GM04503 (cell line): ENCODE measurements at places on chromosomes 12 and 14.
A peak's percentile ranks its signal among the peaks of the same experiment; 100 is the strongest.

DNA sequence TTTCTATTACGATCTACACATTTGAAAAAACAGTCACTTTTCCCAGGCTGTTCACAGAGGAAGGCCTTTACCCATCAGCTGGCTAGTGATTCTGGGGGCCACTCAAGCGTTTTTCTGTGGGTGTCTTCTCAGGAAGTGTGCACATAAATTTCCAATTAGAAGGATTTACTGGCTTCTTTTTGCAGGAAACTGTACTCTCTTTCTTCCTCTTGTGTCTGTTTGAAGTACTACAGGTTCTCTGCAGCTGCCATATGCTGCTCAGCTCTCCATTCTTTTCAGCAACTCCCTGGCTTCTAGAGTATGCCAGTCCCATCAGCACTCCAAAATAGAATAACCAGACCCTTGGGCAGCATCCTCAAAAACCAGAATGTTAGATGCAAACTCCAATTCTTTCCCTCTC is 110.4 kb upstream of the NAV3 start:
- no peak for DNase-seq

- DNase-seq, result no peak
Measured at GRCh38 chr14:99698236-99698635, 14.1 kb downstream of the CYP46A1 start.

DNA sequence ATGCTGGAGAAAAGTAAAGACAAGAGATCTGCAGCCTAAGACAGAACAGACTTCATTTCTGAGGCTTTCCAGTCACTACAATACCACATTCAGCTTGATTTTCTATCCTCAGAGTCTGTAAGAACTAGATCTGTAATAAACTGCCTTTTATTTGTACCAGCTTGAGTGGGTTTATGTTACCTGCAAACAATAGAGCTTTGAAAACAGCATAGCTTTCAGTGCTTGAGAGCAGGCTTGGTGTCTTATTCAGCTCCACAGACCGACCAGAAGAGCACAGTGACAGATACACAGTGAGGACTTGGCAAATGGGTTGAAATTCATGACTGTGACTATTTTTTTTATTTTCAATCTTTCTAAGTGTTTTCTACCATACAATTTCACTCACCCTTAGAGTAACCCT is 207.8 kb upstream of the OTX2 start:
- DNase-seq, result no peak

DNA sequence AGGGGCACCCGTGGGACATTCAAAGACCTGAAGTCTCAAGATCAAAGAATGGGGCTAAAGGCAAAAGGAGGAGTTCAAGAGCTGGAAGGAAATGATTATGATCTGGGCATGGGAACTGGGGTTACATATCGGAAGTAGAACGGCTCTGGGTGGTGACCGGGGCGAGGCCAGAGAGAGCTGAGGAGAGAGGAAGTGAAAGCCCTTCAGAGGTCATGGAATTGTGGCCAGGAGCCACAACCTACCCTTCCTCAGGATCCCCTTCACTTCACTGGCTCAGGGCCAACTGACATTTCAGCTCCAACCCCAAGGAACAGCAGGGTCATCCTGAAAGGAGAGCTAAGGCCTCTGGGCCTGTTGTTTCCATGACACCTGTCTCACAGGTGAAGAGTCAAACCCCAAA is 57.8 kb downstream of the GALNT16 start:
- no peak for DNase-seq

DNA sequence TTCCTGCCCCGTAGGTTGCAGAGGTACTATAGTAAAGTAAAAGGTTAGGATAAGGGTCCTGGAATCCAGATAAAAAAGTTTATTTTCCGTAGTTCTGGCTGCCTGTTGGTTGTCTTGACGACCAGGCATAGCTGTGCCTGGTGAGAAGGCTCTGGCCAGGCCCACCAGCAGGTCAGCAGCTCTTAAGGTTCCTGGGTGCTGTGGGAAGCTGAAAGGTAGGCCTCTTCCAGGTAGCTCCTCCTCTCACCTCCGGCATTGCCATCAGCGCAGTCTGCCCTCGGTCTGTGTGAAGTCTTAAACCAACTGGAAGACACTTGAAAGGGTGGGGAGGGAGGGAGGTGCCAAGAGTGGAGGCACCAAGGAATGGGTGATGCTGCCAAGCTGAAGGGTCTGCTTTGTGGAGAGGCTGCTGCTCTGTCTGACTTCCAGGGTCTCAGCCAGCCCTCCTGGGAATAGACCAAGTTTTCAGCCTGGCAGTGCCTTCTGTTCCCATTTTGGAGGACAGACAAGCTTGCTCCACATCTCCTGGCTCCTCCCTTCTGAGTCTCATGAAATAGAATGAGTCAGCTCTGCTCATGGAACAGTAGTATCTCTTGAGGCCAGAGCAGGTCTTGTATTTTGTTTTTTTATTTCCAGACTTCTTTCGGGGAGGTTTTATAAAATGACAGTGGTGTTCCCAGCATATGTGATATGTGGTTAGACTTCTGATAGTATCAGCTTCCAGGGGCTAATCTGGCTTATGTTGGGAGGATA is 5.2 kb upstream of the ACADS start:
- no peak for DNase-seq

DNA sequence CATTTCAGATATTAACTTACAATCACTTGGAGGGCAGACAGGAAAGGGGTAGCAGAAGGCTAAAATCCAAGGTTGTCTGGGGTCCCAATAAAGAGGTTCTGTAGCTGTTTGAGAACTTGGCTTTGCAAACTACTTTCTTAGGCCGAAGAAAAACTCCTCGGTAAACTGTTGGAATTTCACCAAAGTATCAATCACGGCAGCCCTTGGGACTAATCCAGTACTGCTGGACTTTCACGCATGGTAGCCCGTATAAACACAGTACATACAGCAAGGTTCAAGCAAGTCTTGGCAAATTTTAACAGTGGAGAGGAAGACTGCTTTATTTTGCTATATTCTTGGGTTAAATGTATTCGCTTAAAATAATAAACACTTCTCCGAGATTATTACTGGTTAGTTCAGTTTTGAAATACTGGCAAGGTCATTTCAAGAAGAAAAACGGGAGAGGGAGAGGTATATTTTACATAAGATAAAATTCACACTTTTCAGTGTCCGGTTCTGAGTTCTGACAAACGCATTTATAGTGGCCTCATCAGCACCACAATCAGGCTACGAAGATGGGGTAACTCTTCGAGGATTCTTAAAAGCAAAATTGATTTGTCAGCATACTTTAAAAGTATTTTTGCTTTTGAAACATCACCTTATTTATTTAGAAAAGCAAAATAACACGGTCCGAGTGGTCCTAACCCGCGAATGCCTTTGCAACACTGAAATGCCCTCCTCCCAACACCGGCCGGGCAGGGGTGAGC is 1.3 kb downstream of the SETD3 start:
- DNase-seq, result no peak

DNA sequence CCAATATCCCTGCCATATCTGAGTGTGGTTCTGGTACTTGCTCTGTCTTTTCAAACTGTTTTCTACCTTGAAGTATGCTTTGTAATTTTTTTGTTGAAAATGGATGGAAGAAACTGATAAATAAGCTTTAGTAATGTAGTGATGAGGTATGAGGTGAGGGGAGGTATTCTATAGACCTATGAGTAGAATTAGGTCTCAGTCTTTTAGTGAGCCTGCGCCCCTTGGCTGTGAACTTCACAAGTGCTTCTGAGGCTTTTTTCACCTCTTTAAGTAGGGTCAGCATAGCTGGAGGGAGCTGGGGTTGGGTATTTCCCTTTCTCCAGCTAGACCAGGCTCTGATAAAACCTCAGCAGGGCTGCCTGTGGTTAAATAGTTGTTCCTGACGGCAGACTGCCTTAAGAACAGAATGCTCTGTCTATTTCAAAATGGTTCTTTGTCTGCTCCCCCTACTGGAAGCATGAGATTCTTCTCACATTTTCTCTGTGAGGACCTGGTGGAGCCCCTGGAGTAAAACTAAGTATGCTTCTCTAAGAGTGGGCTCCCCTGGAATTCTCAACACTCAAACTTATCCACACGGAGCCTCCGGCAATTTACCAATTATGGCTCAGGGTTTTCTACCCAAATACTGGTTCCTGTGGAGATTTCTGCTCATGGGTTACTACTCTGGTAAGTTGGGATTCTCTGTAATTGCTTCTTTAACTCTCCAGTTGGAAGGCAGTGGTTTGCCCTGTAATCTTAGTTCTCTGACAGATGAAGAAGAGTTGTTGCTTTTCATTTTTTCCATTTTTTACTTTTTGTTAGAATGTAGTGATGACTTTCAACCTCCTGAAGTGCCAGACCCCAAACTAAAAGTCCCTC is 13.1 kb downstream of the KRT5 start:
- no peak for DNase-seq

DNA sequence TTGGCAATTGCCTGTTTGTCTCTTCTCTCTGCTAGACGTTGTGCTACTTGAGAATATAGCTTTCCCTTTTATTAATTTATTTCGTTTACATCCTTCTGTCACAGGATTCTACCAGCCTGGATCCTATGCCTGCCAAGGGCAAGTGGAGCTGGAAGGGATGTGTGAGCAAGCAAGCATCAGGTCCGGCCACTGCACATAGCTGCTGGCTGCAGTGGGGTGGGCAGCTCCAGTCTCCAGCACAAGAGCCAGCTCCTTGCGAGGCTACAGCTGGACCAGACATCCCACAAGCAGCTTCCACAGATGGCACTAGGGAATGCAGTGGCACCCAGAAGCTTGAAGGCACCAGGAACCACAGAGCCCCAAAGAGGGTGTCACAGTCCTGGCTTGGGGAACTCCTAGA is 225.0 kb downstream of the KCNC2 start:
- no peak for DNase-seq

DNA sequence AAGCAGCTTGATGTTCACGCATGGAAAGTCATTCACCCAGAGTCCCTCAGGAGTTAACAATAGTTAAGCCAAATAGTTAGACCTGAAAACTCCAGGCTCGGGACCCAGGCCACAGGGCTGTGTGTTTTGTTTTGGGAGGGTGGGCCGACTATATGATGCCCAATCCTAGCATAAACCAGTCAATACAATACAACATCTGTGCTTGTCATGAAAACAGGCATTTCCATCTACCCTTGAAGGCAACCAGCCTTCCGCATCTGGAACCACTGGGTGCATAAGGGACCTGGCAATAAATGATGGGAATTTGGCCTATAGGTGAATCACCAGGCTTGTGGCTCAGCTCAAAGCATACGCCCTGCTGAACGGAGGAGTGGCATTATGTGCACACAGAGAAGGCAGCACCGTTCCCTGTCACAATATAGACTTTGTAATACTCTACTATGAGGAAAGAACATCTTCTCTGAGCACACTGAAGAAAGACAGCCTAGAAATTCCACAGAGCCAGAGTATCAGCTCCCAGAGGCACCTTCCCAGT is 91.0 kb upstream of the FOXN3 start:
- no peak for DNase-seq

DNA sequence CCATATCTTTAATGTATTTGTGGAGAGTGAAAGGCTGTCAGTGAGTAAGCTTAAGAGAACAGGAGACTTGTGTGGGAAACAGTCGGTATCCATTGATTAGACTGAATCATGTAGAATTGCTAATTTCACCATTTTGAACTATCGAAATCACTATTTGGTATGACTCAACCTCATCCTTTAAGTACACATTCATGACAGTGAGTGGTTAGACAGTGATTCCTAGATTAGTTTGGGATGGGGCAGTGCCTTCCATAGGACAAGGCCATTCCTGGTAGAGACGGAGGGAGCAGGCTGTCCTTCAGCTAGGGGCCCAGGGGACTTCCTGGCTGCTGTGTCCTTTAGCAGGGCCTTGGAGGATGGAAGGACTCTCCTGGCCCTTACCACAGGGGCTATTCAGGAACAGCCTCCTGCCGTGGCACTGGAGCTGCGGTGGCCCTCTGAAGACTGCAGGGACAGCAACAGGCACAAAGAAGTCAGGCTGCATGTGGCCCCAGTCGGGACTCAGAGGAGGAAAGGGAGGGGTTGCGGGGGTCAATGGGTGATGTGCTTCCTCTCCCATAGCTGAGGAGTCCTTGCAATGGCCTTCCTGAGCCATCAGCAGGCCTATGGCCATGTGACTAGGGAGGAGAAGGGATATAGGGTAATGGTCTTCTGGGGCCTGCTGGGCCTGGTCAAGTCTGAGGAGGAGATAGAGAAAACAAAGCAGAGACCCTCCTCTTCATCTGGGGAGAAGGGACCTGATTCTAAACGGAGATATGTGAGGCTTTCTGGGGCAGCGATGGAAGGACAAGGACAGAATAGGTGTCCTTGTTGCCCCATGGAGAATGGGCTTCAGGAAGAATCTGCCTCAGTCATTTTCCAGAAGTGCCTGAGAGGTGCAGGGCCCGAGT is 11.2 kb downstream of the SERPINA1 start:
- DNase-seq, result no peak

GRCh38 chr14:103518422-103519042 is 4.1 kb downstream of the CKB start:
- no peak for DNase-seq

DNA sequence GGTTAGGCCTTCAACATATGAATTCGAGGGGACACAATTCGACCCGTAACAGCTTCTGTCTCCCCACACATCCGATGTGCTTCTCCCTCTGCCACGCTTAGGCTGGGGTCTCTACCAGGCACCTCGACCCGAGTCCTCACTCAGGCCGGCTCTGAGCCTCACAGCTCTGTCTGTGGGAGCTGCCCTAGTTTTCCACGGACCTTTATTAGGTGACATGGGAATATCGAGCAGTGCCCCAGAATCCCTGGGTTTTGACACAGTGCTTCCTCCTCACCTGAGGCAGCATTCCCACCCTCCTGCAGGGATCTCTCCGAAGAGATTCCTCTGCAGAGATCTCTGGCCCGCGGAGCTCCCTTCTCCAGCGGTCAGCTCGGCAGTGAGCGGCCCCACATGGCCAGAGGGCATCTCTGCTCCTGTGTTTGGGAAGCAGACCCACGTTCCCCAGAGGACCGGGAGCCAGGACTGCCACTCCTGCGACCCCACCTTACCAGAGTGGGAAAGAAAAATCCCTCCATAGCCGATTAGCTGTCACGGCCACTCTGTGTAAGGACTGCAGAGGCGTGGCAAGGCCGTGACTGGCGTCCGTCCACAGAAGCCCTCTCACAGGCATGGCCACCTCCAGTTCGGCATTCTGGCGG is 21.2 kb downstream of the ZBTB42 start:
- DNase-seq, result no peak

DNA sequence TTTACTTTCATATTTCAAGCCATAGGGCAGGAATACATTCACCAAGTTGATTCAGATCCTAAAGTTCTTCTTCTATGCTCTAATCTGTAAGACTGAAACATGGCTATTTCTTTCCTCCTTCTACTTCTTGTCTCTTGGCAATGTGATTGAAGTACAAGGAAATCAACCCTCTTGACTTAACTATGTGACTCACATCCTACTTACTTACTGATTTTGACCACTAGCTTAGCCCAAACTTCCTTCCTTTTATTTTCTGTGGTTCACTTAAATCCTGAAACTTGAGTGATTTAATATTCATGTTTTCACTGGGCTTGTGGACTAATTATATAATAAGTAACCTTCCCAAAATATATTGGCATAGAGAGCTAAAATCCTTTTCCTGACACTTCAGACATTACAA is 111.2 kb upstream of the NOVA1 start:
- no peak for DNase-seq

- no peak for DNase-seq
Measured at GRCh38 chr12:124868252-124869058, 4.8 kb upstream of the SCARB1 start.

- peak; percentile 14 for DNase-seq
Measured at GRCh38 chr14:94213021-94213420, 38.9 kb downstream of the PPP4R4 start.

GRCh38 chr14:23793532-23793931 is 157.4 kb downstream of the DHRS2 start:
- no peak for DNase-seq
